Hepatic stellate cell (primary cell): ENCODE measurements at places on chromosomes 3 and 15.

DNA sequence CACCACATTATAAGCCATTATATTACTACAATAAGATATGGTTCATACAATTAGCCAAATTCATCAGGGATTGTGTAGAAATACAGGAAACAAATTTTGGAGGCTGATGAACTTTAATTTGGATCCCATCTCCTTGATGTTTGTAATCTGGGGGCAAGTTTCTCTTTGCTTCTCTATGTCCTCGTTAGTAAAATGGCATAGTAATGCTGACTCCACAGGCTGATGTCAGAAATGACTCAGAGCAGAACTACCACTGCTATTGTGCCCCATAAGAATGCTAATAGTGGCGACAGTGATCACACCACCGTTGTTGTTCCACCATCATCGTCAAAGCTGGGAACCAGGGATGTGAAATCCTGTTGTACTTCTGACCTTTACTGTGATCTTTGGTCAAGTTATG is 722.3 kb upstream of the LMCD1 start:
- DNase-seq: no peak

GRCh38 chr3:116432795-116433194 is 12.5 kb downstream of the LSAMP start:
- DNase-seq: no peak

- no peak for DNase-seq
Observed at GRCh38 chr15:41992803-41993190, 20.4 kb upstream of the EHD4 start.

GRCh38 chr15:52546031-52546751 is 17.5 kb upstream of the MYO5A start:
- DNase-seq: no peak
